ENCODE measurements at places on chromosomes 12 and 14.
A peak's percentile ranks its signal among the peaks of the same experiment; 100 is the strongest.

- no peak for DNase-seq
These were observed 1.4 kb upstream of the DNAJC14 start for GRCh38 chr12:55830601-55831446.

GRCh38 chr12:42759622-42760273, 170.2 kb upstream of the PRICKLE1 start:
- peak; percentile 5 for DNase-seq

- DNase-seq, result no peak
These were observed 271.4 kb downstream of the SSPN start for GRCh38 chr12:26466726-26467125.

GRCh38 chr12:118061873-118062843, 1.2 kb upstream of the WSB2 start:
- DNase-seq, result no peak

GRCh38 chr14:90616881-90617280, 199.3 kb downstream of the TTC7B start:
- DNase-seq, result no peak

- DNase-seq, result no peak
These were observed at the start of gene DIO3 for GRCh38 chr14:101561145-101561896. DIO3 (plus strand) TSS chr14:101561495.

- DNase-seq, result no peak
These were observed 460.1 kb downstream of the NAV3 start for GRCh38 chr12:78290606-78291345.
